ENCODE measurements at places on chromosomes 12 and 14.

DNA sequence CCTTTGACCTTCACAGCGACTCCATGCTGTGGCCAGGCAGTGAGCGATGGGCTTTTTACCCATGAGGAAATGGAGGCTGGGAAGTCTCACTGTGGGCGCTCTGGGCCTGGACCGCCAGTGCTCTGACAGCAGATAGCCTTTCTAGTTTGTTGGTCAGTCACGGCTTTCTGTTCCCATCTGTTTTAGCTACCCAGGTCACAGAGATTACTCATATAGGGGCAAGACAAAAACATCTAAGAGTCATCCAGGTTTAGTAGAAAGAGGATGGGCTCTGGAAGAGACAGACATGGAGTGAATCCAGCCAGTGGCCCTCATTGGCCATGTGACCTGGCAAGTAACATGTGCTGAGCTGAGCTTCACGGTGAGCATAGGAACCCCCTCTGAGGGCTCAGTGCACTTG, 68.6 kb downstream of the MARK3 start:
- no peak for DNase-seq

- DNase-seq: no peak
Measured at GRCh38 chr12:124683152-124684124, 116.0 kb upstream of the NCOR2 start.

DNA sequence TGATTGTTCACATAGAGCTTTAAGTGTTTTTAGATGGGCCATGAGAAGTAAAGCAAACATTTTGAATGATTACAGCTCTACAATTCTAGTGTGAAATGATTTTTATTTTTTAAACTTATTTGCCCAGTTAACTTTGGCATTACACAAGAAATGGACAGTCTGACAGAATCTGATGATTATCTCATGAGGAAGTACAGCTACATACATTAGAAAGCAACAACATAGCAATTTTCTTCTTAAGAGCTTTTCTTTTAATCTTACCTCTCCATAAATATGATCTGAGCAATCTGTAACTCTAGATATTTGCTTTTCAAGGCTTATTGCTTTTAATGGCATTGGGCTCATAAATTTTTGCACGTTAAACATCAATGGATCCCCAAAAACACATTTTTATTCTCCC, 26.5 kb upstream of the PPP1R12A start:
- no peak for DNase-seq

- no peak for DNase-seq
Measured at GRCh38 chr12:96456265-96456974, 33.0 kb upstream of the CFAP54 start.

- no peak for DNase-seq
Measured at GRCh38 chr14:43765474-43765873, 741.6 kb downstream of the FSCB start.

- no peak for DNase-seq
Measured at GRCh38 chr12:9761419-9761781, 699 bp upstream of the CD69 start.

DNA sequence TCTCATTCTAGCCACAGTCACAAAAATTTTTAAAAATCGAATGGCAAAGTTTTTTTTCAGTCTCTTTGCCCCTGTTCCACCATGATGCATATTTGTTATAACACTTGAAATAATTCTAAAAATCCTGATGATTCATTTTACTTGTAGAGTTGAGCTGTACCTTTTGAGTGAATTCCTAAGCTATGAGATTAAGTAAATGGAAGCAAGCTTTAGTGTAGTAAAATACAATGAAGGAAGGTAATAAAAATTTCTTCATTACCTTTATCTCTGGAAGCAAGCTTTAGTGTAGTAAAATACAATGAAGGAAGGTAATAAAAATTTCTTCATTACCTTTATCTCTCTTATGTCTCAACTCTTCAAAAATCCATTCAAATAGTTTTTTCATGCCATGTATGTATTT, 46.1 kb downstream of the TMTC3 start:
- DNase-seq: peak; percentile 9

GRCh38 chr12:121279071-121279375, 17.5 kb downstream of the CAMKK2 start:
- peak; percentile 93 for DNase-seq
